ENCODE measurements at places on chromosomes 2 and 18. TPM values are rescaled to one million over a fixed set of nuclear protein-coding genes. Genes with fewer than 3 reads are reported as not detected.

Gene FBXO15
- 1.3 TPM for total RNA-seq

Gene DTNA
- total RNA-seq: not detected

Gene GKN2
- not detected for total RNA-seq

Gene SERPINB10
- not detected for total RNA-seq

Gene HOXD13
- total RNA-seq: not detected

GRCh38 chr2:14094592-14094991, 537.9 kb upstream of the LRATD1 start:
- H3K36me3 ChIP-seq: no peaks in the 10 kb centered on the region
- no peaks in the 10 kb centered on the region for H3K27me3 ChIP-seq
- no peak for DNase-seq
- H3K4me1 ChIP-seq: no peaks in the 10 kb centered on the region
- H3K27ac ChIP-seq: no peak overlapping the region

DNA sequence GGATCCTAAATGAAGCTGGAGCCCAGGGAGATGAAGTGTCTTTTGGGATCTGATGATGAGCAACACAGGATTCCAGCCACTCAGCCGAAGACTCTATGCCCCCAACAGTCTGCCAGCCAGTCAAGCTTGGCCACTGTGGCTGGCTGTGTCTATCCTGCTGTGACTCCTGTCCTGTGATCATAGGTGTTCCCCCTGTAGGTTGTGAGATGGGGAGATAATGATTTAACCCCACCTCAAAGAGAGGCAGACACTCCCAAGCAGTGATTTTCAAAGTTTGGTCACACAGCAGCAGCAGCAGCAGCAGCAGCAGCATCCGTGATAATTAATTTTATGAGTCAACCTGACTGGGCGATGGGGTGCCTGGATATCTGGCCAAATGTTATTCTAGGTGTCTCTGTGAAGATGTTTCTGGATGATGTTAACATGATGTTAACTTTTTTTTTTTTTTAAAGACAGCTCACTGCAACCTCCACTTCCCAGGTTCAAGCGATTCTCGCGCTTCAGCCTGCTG, 21.4 kb upstream of the RHOB start:
- peaks cover 6% of the 10 kb centered on the region for H3K27me3 ChIP-seq
- H3K27ac ChIP-seq: peak overlapping the region; percentile 31
- no peaks in the 10 kb centered on the region for H3K36me3 ChIP-seq
- H3K4me1 ChIP-seq: peaks cover 19% of the 10 kb centered on the region
- no peak overlapping the region for H3K4me3 ChIP-seq

DNA sequence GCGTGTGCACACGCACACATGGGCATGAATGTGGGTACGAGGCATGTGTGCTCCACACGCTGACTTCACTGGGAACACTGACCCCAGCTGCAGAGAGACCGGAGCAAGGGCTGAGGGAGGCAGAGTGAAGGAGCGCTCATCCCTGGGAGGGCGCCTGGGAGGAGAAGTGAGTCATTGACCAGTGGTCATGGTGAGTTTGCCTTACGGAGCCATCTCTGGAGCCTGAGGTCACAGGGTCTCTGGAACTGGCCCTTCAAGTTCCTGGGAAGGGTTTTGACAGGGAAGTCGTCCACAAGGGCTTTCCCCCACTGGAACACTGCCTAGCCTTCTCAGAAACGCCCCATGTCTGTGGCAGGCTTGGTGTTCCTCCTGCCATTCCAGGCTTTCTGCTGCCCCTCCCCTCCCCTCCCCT, 14.3 kb upstream of the TMEM185B start:
- peak overlapping the region; percentile 15 for H3K27ac ChIP-seq
- no peak for DNase-seq
- no peaks in the 10 kb centered on the region for H3K27me3 ChIP-seq
- H3K4me1 ChIP-seq: peaks cover 27% of the 10 kb centered on the region

- H3K36me3 ChIP-seq: no peaks in the 10 kb centered on the region
- H3K27ac ChIP-seq: no peak overlapping the region
- H3K27me3 ChIP-seq: peaks cover 12% of the 10 kb centered on the region
- no peak overlapping the region for H3K4me3 ChIP-seq
- peaks cover 18% of the 10 kb centered on the region for H3K4me1 ChIP-seq
- no peak for DNase-seq
These were observed 10.7 kb upstream of the IGFBP2 start for GRCh38 chr2:216622526-216622925.

- H3K4me1 ChIP-seq: no peaks in the 10 kb centered on the region
- no peaks in the 10 kb centered on the region for H3K27me3 ChIP-seq
- no peak for DNase-seq
- no peak overlapping the region for H3K27ac ChIP-seq
These were observed 72.5 kb upstream of the CYP26B1 start for GRCh38 chr2:72220170-72220569.

DNA sequence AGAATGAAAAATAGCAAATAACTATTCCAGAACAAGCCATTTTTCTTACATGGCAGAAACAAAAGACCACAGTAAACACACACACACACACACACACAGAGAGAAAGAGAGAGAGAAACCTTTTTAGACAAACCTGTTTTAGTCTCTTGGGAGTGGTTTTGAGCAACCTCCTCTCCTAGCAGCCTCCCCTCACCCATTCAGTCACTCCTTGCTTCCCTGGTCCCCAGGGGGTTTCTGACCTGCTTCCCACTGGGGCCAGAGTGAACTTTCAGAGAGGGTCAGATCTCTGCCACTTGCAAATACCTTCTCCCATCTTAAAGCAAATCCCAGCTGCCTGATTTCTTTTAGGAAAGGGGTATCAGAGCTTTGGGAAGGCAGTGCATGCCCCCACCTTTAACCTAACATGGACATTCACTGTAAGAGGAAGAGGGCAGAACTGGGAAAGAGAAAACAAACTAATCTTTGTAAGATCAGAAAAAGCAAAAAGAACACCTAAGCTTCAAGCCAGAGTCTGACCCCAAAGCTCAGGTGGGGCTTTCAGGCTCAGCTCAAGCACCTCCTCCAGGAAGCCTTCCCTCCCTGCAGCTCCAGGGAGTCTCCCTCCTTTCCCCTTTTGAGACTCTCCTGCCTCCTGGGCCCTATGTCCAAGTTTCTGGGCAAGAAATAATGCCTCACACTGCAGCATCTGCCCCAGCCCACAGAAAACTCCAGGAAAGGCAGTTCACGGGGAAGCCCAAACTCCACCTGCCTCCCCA, 2.7 kb downstream of the SDC1 start:
- DNase-seq: no peak
- H3K27ac ChIP-seq: peak overlapping the region; percentile 39

GRCh38 chr2:9673914-9674481, 43.2 kb upstream of the YWHAQ start:
- no peak for DNase-seq
- H3K4me3 ChIP-seq: no peak overlapping the region
- no peaks in the 10 kb centered on the region for H3K36me3 ChIP-seq
- no peak overlapping the region for H3K27ac ChIP-seq
- peaks cover 15% of the 10 kb centered on the region for H3K27me3 ChIP-seq

- DNase-seq: peak; percentile 28
- H3K36me3 ChIP-seq: no peaks in the 10 kb centered on the region
- H3K4me3 ChIP-seq: peak overlapping the region; percentile 82
These were observed 21.2 kb upstream of the NAB1 start for GRCh38 chr2:190627448-190628412.

- no peak overlapping the region for H3K4me3 ChIP-seq
- no peaks in the 10 kb centered on the region for H3K36me3 ChIP-seq
- H3K27me3 ChIP-seq: no peaks in the 10 kb centered on the region
- no peak overlapping the region for H3K27ac ChIP-seq
These were observed 9.2 kb downstream of the CNTNAP5 start for GRCh38 chr2:124034265-124034664.

- H3K4me3 ChIP-seq: no peak overlapping the region
- no peak overlapping the region for H3K27ac ChIP-seq
- no peak for DNase-seq
These were observed 13.3 kb upstream of the PRELID3A start for GRCh38 chr18:12394428-12394827.

- H3K27ac ChIP-seq: no peak overlapping the region
- no peaks in the 10 kb centered on the region for H3K27me3 ChIP-seq
- H3K36me3 ChIP-seq: peaks cover 11% of the 10 kb centered on the region
- no peak overlapping the region for H3K4me3 ChIP-seq
These were observed 92.6 kb downstream of the SPATS2L start for GRCh38 chr2:200399046-200399445.

DNA sequence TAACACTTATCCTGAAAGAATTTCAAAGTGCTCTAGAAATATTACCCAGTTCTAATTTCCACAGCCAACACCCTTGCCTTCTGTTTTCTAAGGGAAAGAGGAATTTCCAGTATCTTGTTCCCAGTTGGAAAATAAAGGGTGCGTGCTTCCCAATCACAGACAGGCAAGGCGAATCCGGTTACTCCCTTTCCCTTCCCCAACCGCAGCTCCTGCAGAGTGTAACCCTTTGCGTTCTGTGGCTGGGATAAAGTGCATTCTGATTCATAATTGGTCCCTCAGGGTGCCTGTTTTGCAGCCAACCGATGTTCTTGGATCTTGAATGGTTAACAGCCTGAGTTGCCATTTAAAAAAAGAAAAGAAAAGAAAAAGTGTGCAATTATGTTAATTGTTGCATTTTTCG, 40.6 kb upstream of the PGAP1 start:
- no peak overlapping the region for H3K27ac ChIP-seq
- peaks cover 14% of the 10 kb centered on the region for H3K4me1 ChIP-seq
- DNase-seq: no peak
- H3K27me3 ChIP-seq: no peaks in the 10 kb centered on the region
- no peak overlapping the region for H3K4me3 ChIP-seq
- H3K36me3 ChIP-seq: peaks cover 7% of the 10 kb centered on the region

GRCh38 chr2:46036929-46037328, 260.3 kb upstream of the EPAS1 start:
- H3K27ac ChIP-seq: no peak overlapping the region
- H3K27me3 ChIP-seq: no peaks in the 10 kb centered on the region
- no peak for DNase-seq
- no peak overlapping the region for H3K4me3 ChIP-seq
- H3K4me1 ChIP-seq: peaks cover 5% of the 10 kb centered on the region

GRCh38 chr2:43178602-43179542, 47.5 kb downstream of the ZFP36L2 start:
- no peaks in the 10 kb centered on the region for H3K27me3 ChIP-seq
- no peak overlapping the region for H3K4me3 ChIP-seq
- peaks cover 6% of the 10 kb centered on the region for H3K36me3 ChIP-seq
- H3K4me1 ChIP-seq: peaks cover 54% of the 10 kb centered on the region
- H3K27ac ChIP-seq: peak overlapping the region; percentile 67

- peaks cover 9% of the 10 kb centered on the region for H3K4me1 ChIP-seq
- no peaks in the 10 kb centered on the region for H3K27me3 ChIP-seq
- H3K4me3 ChIP-seq: no peak overlapping the region
These were observed 21.9 kb downstream of the RTP5 start for GRCh38 chr2:241891315-241891987.

- peaks cover 4% of the 10 kb centered on the region for H3K27me3 ChIP-seq
- no peak overlapping the region for H3K4me3 ChIP-seq
- H3K4me1 ChIP-seq: no peaks in the 10 kb centered on the region
- no peaks in the 10 kb centered on the region for H3K36me3 ChIP-seq
- no peak overlapping the region for H3K27ac ChIP-seq
- no peak for DNase-seq
These were observed 143.6 kb downstream of the CCDC148 start for GRCh38 chr2:158312981-158313380.

- H3K4me1 ChIP-seq: no peaks in the 10 kb centered on the region
- no peaks in the 10 kb centered on the region for H3K36me3 ChIP-seq
- no peak for DNase-seq
These were observed 925.7 kb downstream of the DCDC2C start for GRCh38 chr2:4628998-4629501.
